Ovary (tissue), 10 donors: ENCODE measurements at places on chromosomes 6 and 20. TPM values are rescaled to one million over a fixed set of nuclear protein-coding genes. Genes with fewer than 3 reads are reported as not detected.
A peak's percentile ranks its signal among the peaks of the same experiment; 100 is the strongest.

GRCh38 chr6:109834595-109835437, 143.3 kb upstream of the GPR6 start:
- H3K4me3 ChIP-seq = no peak overlapping the region
- no peak for DNase-seq
- no peak overlapping the region for H3K27ac ChIP-seq
- no peaks in the 10 kb centered on the region for H3K36me3 ChIP-seq

GRCh38 chr6:143485967-143486366, 25.6 kb downstream of the FUCA2 start:
- H3K36me3 ChIP-seq = no peaks in the 10 kb centered on the region
- H3K4me3 ChIP-seq = no peak overlapping the region
- no peaks in the 10 kb centered on the region for H3K27me3 ChIP-seq
- H3K4me1 ChIP-seq = no peaks in the 10 kb centered on the region
- no peak for DNase-seq

NOL4L gene
- 10.6 TPM for total RNA-seq

- DNase-seq = no peak
- no peaks in the 10 kb centered on the region for H3K4me1 ChIP-seq
- no peaks in the 10 kb centered on the region for H3K36me3 ChIP-seq
- H3K27me3 ChIP-seq = no peaks in the 10 kb centered on the region
- H3K27ac ChIP-seq = no peak overlapping the region
Measured at GRCh38 chr6:143721642-143722041, 43.9 kb downstream of the PHACTR2 start.

PLCB1 gene
- total RNA-seq = 23.4 TPM

MOG gene
- total RNA-seq = not detected

DNA sequence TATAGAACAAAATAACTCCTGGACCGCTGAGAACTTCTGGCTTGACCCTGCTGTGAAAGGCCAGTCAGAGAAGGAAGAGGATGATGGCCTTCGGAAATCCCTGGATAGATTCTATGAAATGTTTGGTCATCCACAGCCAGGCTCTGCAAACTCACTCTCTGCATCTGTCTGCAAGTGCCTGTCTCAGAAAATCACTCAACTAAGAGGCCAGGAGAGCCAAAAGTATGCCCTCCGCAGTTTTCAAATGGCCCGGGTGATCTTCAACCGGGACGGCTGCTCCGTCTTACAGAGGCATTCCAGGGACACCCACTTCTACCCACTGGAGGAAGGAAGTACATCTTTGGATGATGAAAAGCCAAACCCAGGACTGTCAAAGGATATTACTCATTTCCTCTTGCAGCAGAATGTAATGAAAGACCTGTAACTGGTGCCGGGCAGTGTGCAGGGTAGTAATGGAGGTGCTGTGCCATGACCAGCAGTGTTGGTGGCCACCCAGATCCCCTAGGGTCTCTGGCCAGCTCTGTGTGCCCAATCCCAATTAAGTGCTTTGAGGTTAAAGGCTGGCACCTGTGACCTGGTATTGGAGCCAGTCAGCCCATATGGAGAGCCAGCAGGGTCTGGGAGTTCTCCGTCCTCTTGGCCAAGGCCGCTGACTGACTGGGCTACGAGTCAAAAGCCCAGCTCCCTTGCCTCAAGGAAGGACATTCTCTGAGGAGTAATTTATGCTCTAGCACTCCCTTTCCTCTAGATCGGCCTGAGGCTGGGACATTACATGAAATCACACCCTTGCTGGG, 87.1 kb downstream of the TRMT6 start:
- no peaks in the 10 kb centered on the region for H3K36me3 ChIP-seq
- H3K27ac ChIP-seq = no peak overlapping the region
- H3K27me3 ChIP-seq = no peaks in the 10 kb centered on the region
- peak; percentile 71 for DNase-seq
- H3K4me3 ChIP-seq = no peak overlapping the region

- no peak overlapping the region for H3K4me3 ChIP-seq
- no peaks in the 10 kb centered on the region for H3K27me3 ChIP-seq
- H3K27ac ChIP-seq = no peak overlapping the region
- H3K36me3 ChIP-seq = no peaks in the 10 kb centered on the region
- H3K4me1 ChIP-seq = no peaks in the 10 kb centered on the region
- DNase-seq = no peak
Measured at GRCh38 chr6:44500074-44500473, 112.6 kb downstream of the CDC5L start.

BMP7 gene
- 19.4 TPM for total RNA-seq

DNA sequence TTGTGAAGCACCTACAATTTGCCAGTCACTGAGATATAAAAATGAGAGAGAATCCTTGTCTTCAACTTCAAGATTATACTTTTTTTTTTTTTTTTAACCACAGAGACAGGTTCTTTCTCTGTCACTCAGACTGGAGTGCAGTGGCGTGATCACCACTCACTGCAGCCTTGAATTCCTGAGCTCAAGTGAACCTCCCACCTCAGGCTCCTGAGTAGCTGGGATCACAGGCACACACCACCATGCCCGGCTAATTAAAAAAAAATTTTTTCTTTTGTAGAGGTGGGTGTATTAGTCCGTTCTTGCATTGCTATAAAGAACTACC, 51.6 kb upstream of the PMEPA1 start:
- no peak overlapping the region for H3K27ac ChIP-seq
- no peaks in the 10 kb centered on the region for H3K27me3 ChIP-seq
- H3K4me1 ChIP-seq = no peaks in the 10 kb centered on the region
- H3K4me3 ChIP-seq = no peak overlapping the region

FAXC gene
- total RNA-seq = 3.0 TPM

RAMACL gene
- 4.5 TPM for total RNA-seq

- no peaks in the 10 kb centered on the region for H3K4me1 ChIP-seq
- H3K27ac ChIP-seq = no peak overlapping the region
- no peak for DNase-seq
- H3K27me3 ChIP-seq = no peaks in the 10 kb centered on the region
- H3K4me3 ChIP-seq = no peak overlapping the region
Measured at GRCh38 chr6:166379800-166380199, 2.9 kb downstream of the MPC1 start.

C6orf141 gene
- 5.2 TPM for total RNA-seq

DNA sequence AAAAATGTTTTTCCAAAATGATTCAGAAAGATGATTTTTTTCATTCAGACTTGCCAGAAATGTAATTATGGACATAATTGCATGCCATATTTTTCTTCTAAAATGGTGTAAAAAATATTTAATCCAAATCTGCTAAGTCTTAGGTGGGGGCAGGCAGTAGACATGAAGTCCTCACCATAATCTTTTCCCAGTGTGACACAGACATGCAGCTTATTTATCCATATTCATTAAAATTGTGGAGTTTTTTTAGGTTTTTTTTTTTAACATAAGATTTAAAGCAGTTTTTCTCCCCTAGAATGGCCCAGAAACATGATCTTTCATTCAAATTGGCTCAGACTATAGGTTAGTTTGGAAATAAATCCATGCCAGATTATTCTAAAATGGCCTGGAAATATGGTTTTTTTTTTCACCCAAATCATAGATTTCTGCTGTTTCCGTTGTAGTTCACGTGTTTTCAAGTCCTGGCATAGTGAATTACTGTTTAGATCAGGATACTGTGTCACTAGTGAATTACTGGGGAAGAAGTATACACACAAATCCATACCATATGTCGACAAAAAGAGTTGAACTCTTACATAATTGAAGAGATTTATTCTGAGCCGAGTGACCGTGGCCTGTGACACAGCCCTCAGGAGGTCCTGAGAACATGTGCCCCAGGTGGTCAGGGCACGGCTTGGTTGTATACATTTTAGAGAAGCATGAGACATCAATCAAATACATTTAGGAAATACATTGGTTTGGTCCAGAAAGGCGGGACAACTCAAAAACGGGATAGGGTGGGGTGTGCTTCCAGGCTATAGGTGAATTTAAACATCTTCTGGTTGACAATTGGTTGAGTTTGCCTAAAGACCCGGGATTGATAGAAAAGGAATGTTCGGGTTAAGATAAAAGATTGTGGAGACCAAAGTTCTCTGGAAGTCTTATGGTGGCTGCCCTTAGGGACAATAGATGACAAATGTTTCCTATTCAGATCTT, 33.9 kb downstream of the ZNF133 start:
- no peak overlapping the region for H3K27ac ChIP-seq
- H3K4me3 ChIP-seq = no peak overlapping the region
- no peaks in the 10 kb centered on the region for H3K36me3 ChIP-seq
- H3K27me3 ChIP-seq = no peaks in the 10 kb centered on the region

CST7 gene
- total RNA-seq = not detected

DNA sequence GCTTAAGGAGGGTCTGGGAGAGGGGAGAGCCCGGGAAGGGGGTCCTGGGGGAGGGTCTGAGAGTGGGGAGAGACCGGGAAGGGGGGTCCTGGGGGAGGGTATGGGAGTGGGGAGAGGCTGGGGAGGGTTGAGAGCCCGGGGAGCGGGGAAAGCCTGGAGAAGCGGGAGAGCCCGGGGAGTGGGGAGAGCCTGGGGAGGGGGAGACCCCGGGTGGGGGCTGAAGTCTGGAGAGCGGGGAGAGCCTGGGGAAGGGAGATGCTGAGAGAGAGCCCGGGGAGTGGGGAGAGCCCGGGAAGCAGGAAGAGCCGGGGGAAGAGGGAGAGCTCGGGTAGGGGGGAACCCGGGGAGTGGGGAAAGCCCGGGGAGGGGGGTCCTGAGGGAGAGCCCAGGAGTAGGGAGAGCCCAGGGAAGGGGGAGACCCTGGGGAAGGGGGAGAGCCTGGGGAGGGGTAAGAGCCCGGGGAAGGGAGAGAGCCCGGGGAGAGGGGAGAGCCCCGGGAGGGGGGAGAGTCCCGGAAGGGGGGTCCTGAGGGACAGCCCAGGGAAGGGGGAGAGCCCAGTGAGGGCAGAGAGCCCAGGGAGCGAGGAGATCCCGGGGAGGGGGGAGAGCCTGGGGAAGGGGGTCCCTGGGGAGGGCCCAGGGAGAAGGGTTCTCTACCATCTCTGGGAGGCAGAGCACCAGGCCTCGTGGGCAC, 148.5 kb downstream of the SYNDIG1 start:
- H3K4me1 ChIP-seq = no peaks in the 10 kb centered on the region
- H3K27me3 ChIP-seq = no peaks in the 10 kb centered on the region
- H3K4me3 ChIP-seq = no peak overlapping the region
- no peak for DNase-seq
- no peak overlapping the region for H3K27ac ChIP-seq

GRCh38 chr6:154995254-154996015, at the start of gene TIAM2:
TIAM2 (plus strand) TSS chr6:154995315; CDS start chr6:155129224, 133,909 bp downstream.
- no peak within 1 kb of the TSS for H3K27ac ChIP-seq
- H3K4me1 ChIP-seq = peaks cover 2% of the 10 kb centered on the region
- H3K4me3 ChIP-seq = peak within 1 kb of the TSS; percentile 26
- no peak for DNase-seq
- H3K27me3 ChIP-seq = no peaks in the 10 kb centered on the region

ZBTB12 gene
- total RNA-seq = 3.4 TPM

- DNase-seq = no peak
- no peaks in the 10 kb centered on the region for H3K36me3 ChIP-seq
- H3K27ac ChIP-seq = no peak overlapping the region
- H3K4me3 ChIP-seq = no peak overlapping the region
Measured at GRCh38 chr20:41121399-41121798, 15.9 kb upstream of the PLCG1 start.
